ENCODE measurements at places on chromosomes 4 and X.

DNA sequence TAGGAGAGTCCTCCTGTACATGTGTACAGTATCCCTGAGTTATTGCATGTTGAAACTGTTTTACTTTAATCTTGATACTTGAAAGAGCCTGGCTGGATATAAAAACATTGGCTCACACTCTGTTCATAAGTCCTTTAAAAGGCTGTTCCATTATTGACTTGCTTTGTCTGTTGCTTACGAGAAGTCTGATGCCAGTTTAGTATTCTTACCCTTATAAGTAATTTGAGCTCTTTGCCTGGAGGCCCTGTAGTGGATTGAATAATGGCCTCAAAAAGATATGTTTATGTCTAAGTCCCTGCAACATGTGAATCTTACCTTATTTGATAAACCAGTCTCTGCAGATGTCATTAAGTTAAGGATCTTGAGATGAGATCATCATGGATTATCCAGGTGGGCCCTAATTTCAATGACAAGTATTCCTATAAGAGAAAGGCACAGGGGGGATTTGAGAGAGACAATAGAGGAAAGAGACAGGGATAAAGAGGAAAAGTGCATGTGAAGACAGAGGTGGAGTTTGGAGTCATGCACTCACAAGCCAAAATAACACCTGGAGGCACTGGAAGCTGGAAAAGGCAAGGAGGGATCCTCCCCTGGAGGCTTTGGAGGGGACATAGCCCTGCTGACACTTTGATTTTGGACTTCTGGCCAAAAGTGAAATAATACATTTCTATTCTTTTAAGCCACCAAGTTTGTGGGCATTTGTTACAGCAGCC lies 98.1 kb downstream of the IRF2 start:
- DNase-seq = no peak

GRCh38 chr4:73387552-73387951 lies 16.5 kb upstream of the ALB start:
- no peak for DNase-seq

- no peak for DNase-seq
These were observed 73.0 kb upstream of the PDHA1 start for GRCh38 chrX:19270727-19271126.

- DNase-seq = no peak
These were observed 481.7 kb upstream of the NR3C2 start for GRCh38 chr4:148923881-148924280.

- DNase-seq = no peak
These were observed 330.3 kb upstream of the PITX2 start for GRCh38 chr4:110953191-110953590.

GRCh38 chr4:108527723-108528122 lies 92.7 kb upstream of the RPL34 start:
- no peak for DNase-seq
